ENCODE measurements at places on chromosomes 16 and 17.

- DNase-seq, result no peak
Measured at GRCh38 chr17:49931416-49932137, 37.4 kb upstream of the DLX4 start.

DNA sequence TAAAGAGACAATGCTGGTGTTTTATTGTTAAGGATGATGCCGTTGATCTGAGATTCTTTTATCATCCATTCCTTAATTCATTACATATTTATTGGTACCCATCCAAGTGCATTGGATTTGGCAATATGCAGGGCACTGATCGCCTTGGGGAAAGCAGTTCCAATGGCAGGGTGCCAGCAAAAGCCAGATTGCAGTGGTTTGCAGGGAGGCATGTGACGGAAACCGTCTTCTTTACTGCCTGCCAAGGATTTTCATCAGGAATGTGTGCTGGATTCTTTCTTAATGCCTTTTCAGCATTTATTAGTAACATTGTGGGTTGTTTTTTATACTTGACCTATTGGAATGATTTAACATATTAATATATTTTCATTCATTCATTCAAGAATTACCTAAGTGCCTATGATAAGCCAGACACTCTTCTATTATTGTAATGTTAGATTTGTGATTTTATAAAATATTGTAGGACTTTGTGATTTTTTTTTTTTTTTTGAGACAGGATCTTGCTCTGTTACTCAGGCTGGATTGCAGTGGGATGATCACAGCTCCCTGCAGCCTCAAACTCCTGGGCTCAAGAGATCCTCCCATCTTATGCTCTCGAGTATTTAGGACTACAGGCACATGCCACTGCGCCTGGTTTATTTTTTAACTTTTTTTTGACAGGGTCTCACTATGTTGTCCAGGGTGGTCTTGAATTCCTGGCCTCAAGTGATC, 93.4 kb upstream of the TNRC6A start:
- DNase-seq, result no peak

- DNase-seq, result no peak
Measured at GRCh38 chr17:77141846-77142449, 1.2 kb downstream of the SEC14L1 start.

- no peak for DNase-seq
Measured at GRCh38 chr17:48125829-48126531, 18.4 kb downstream of the SNX11 start.

DNA sequence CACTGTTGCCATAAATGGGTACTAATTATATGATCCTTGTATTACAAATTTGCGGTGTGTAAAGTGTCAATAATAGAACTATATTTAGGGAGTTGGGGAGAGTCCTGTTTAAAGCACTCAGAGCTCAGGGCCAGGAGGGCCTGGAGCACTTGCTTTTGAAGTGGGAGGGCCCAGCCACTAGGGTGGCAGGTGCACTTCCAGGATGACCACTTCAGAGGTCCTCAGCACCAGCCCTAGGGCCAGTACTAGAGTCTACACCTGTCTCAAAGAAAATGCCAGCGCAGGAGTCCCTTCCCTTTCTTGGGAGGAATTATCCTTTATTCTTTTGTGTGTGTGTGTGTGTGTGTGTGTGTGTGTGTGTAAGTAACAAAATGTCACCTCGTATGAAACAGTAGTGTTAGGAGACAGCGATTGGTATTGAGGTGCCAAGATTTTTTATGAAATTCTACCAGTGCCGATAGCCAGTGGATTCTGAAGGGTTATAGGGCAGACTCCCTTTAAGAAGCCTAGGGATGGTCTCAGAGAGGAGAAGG, 31.9 kb downstream of the MYO18A start:
- no peak for DNase-seq
